NCI-H82 (cell line): ENCODE measurements at places on chromosomes 16 and 17.

DNA sequence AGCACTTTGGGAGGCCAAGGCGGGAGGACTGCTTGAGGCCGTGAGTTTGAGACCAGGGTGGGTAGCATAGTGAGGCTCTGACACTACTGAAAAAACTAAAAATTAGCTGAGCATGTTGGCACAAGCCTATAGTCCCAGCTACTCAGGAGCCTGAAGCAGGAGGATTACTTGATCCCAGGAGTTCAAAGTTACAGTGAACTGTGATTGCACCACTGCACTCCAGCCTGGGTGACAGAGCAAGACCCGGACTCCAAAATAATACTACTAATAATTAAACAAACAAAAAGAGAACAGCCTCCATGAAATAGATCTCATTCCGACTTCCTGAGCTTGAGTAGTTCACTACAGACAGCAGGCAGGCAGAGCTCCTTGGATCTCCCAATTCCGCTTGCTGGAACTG is 2.7 kb upstream of the RBBP6 start:
- DNase-seq = no peak

DNA sequence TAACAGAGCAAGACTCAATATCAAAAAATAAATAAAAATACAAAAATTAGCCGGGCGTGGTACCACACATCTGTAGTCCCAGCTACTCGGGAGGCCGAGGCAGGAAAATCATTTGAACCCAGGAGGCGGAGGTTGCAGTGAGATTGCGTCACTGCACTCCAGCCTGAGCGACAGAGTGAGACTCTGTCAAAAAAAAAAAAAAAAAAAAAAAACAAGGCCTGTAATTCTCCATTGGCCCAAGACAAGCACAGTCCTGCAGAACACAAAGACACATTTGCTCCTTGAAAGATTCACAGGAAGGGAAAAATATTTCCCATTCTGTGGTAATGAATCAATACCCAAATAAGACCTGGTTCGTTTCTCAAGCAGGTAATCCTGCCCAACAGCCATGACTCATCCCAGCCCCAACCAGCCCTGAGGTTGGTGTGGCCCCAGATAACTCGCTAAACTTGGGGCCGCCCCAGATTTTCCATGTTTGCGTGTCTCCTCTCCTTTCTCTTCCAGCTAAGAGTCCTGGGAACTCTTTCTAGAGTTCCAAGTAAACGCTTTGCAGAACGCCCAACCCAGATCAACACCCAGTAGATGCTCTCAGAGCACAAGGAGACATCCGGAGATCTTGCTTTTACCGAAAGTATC is 40.3 kb upstream of the SNN start:
- DNase-seq = no peak

GRCh38 chr16:30660424-30661261 is 2.4 kb downstream of the FBRS start:
- DNase-seq = no peak

DNA sequence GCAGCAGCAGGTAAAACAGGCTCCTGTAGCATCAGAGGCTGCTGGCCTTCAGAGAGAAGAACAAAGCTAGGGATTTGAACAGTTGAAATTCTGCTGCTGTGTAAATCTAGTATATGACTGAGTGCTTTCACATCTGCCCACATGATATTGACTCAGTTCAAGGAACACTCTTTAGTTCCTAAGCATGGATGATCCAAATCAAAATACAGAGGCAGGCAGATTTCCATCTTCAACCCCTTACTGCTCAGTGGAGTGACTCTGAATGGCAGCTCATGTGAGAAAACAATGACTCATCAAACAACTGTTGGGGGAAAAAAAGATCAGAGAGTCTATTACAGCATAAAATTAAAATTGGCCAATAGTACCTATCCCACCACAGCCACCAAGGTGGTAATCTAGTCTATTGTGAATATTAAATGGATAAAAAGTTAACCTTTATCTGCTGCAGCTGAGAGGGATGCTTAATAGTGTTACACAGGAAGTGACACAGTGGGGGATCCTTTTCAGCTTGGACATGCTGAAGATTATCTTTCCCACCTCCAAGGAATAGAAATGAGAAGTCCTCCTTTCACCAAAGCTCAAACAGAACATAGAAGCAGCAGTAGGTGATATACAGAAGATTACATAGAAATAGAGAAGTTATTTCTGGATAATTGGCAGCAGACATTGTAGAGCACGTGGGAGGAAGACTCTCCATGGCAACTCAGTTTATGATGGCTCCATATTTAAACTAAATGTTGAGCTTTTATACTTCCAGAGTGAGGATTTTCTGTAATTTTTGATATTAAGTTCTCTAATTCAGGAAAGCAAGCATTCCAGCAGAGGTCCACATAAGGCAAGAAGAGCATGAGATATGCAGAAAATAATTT is 239.7 kb upstream of the ERCC4 start:
- DNase-seq = no peak

- peak; percentile 18 for DNase-seq
Observed at GRCh38 chr16:72042157-72042660, 12.1 kb upstream of the HP start.

- no peak for DNase-seq
Observed at GRCh38 chr17:45290269-45290765, 26.5 kb downstream of the MAP3K14 start.

DNA sequence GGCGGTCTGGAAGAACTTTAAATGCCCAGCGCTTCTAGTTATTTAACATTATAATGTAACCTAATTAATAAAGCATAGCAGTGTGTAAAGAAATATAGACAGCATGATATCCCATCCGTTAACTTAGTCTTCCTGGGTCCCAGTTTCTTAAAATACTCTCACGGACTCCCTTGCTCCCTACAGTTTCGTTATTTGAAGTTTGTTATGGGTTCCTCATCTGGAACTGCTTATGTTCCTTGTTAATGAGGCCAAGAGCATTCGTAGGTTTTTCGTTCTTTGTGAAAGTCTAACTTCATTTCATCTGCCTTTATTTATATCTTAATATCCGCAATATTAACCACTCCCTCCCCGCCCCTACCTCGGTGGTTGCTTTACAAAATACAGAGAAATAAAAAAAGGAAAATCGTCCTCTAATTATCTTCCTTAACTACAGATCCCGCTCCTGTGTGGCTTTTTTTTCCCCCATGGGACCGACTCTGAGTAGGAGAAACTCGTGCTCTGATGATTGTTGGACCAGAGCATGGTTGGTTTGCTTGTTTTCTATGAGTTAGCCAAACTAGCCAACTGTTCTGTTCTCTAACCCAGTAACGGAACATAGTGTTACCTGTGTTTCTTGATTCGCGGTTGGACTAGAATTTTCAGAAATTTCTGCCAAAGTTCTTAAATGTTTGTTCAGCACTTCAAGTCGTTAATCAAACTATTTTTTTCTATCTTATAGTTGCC is 863 bp downstream of the ADPRM start:
- peak; percentile 44 for DNase-seq

DNA sequence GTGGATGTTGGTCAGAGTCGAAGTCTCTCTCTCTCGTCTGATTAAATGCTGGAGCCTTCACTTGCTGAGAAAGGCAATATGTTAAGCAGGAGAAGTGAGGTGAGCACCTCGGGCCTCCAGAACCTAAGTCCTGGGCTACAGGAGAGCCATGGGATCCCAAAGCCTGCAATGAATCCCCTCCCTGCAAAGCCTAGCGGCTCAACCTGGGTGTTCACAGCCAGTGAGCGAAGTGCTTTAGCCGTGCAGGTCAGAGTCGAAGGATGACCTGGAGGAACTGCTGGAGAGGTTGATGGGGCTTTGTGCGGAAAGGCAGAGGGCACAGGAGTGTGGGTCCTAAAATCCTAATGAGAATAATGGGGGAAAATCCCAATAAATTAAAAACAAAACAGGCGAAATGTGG is 267.8 kb downstream of the ENGASE start:
- no peak for DNase-seq

GRCh38 chr16:4265676-4266075 is 7.1 kb downstream of the TFAP4 start:
- DNase-seq = no peak
